Upper lobe of left lung (tissue), 6 donors: ENCODE measurements at places on chromosomes 7 and 10. TPM values are rescaled to one million over a fixed set of nuclear protein-coding genes. Genes with fewer than 3 reads are reported as not detected.

DNA sequence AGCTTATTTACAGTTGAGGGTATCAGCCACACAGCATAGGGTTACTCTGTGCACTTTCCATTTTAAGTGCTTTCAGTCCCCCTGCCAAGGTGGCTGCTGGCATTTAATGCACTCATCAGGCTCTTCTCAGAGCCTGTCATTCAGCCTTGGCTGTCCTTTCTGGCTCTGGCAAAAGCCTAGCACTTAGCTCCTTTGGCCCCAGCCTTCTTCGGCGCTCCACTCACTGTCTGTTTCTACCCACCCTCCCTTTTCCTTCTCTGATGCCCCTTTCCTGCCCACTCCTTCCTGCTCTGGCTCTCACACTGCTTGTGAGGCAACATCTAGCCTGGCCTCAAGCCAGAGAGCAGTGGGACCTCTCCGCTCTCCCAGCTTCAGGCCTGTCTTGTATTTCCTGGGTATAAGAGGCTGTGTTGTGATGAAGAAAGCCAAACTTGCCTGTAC lies 60.2 kb downstream of the WIPF3 start:
- DNase-seq: no peak
- no peaks in the 10 kb centered on the region for H3K27me3 ChIP-seq
- H3K4me3 ChIP-seq: no peak overlapping the region
- H3K36me3 ChIP-seq: no peaks in the 10 kb centered on the region

TRIM50 gene
- 0.13 TPM for total RNA-seq

- no peaks in the 10 kb centered on the region for H3K27me3 ChIP-seq
- no peaks in the 10 kb centered on the region for H3K36me3 ChIP-seq
- no peak overlapping the region for H3K27ac ChIP-seq
- DNase-seq: no peak
Measured at GRCh38 chr7:119545118-119545517, 727.9 kb upstream of the KCND2 start.

- no peak for DNase-seq
- H3K4me1 ChIP-seq: no peaks in the 10 kb centered on the region
- H3K27ac ChIP-seq: no peak overlapping the region
- no peaks in the 10 kb centered on the region for H3K27me3 ChIP-seq
- no peaks in the 10 kb centered on the region for H3K36me3 ChIP-seq
Measured at GRCh38 chr10:52106899-52107298, 207.2 kb upstream of the DKK1 start.

EFCAB10 gene
- total RNA-seq: 26.2 TPM

GRCh38 chr10:11317936-11318670 lies 293.3 kb downstream of the USP6NL start:
- no peaks in the 10 kb centered on the region for H3K4me1 ChIP-seq
- no peak for DNase-seq

DNA sequence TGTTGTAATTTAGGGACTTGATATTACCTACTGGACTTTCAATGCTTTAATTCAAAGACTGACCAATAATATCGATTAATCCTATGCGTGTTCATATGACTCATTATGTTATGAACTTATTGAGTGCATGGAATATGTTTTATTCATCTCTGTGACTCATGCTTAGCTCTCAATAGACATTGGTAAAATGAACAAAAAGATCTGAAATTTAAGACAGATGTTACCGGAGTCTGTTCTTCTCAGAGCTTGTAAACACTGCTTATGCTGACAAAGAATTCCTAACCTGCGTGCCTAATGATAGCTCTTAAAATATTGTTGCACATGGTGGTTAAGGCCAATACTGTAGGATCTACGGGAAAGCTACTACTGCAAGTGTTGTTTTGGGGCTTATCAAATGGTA lies 131.5 kb upstream of the ACBD5 start:
- H3K4me1 ChIP-seq: no peaks in the 10 kb centered on the region
- no peak overlapping the region for H3K4me3 ChIP-seq
- no peaks in the 10 kb centered on the region for H3K27me3 ChIP-seq
- H3K36me3 ChIP-seq: no peaks in the 10 kb centered on the region
- DNase-seq: no peak
- H3K27ac ChIP-seq: no peak overlapping the region

ANKRD1 gene
- 46.6 TPM for total RNA-seq

DNA sequence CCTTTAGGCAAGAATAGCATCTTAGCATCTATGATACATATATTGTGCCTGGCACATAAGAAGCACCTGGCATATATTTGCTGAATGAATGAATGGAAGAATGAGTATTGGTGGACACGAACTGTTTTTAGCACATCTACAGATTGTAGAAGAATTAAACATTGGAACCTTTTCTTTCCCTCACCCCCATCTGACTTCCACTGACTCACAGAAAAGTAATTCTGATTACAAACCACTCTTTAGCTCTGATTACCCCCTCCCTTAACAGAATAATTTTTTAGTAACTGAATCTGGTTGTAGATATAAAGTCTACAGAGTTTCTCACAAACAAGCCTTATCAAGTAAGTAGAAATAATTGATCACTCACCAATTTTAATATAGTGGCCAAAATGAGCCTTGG lies 31.9 kb downstream of the SLC26A4 start:
- no peak for DNase-seq
- no peak overlapping the region for H3K4me3 ChIP-seq
- no peaks in the 10 kb centered on the region for H3K36me3 ChIP-seq
- no peaks in the 10 kb centered on the region for H3K4me1 ChIP-seq

DNA sequence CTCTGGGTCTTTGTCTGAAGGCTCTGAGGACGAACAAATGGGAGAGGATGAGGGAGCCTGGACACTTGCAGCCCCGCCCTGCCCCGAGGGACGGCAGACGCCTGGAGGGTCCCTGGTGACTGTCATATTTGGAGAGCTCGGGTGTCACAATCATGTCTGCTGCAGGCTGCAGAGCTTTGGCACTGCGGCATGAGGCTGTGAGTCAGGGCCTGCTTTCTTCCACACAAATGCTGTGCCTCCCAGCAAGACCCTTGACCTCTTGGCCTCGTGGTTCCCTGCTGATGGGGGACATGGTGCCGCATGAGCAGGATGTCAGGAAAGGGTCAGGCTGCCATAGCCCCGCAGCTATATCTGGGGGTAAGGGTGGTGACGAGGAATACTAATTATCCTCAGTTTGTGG lies 64.9 kb upstream of the PPIF start:
- H3K36me3 ChIP-seq: peaks cover 62% of the 10 kb centered on the region
- H3K4me3 ChIP-seq: no peak overlapping the region
- no peak overlapping the region for H3K27ac ChIP-seq
- no peak for DNase-seq

RPA3 gene
- total RNA-seq: 17.8 TPM

GRCh38 chr10:132101529-132101928 lies 35.8 kb downstream of the JAKMIP3 start:
- no peak overlapping the region for H3K4me3 ChIP-seq
- DNase-seq: no peak
- no peak overlapping the region for H3K27ac ChIP-seq
- no peaks in the 10 kb centered on the region for H3K36me3 ChIP-seq

DNA sequence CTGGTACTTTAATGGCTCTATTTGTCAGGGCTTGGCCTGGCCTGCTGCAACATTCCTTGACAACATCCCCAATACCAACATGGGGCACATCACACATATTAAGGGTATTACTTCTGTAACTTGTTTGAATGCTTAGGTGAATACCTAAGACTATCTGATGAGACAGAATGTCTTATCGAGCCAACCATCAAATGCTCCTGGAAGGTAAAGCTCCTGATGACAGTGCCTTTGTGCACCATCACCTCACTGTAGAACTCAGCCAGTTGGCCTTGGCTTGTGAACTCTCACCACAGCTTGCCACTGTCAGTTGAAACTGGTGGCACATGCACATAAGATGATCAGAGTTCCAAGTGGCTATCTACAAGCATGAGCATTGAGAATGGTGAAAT lies 3.7 kb upstream of the MYO1G start:
- no peaks in the 10 kb centered on the region for H3K27me3 ChIP-seq
- no peak for DNase-seq
- no peak overlapping the region for H3K27ac ChIP-seq
- peaks cover 67% of the 10 kb centered on the region for H3K4me1 ChIP-seq
- no peak overlapping the region for H3K4me3 ChIP-seq

- H3K4me1 ChIP-seq: peaks cover 30% of the 10 kb centered on the region
- no peak overlapping the region for H3K4me3 ChIP-seq
- no peaks in the 10 kb centered on the region for H3K36me3 ChIP-seq
- no peak for DNase-seq
Measured at GRCh38 chr10:110394898-110395297, 90.2 kb upstream of the SMNDC1 start.

DNA sequence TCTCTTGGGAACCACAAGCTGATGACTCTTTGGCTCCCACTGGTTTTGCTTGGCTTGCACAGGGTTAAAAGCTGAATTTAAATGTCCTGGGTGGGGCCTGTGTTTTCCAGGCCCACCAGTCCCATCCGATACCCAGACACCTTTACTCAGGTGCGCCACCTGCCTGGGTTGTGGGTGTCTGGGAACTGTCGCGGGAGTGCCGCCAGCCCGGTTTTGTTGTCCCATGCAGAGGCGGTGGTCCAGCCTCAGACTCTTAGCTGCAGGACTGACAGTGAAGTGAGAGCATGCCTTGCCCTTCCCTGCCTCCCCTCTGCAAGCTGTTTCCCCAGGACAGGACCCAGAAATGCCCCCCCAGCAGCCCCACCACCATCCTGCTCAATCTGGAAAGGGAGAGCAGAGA lies 255.6 kb upstream of the ZNF32 start:
- no peaks in the 10 kb centered on the region for H3K27me3 ChIP-seq
- H3K4me3 ChIP-seq: no peak overlapping the region
- H3K27ac ChIP-seq: no peak overlapping the region
- peaks cover under 1% of the 10 kb centered on the region for H3K4me1 ChIP-seq
- no peaks in the 10 kb centered on the region for H3K36me3 ChIP-seq

KCNH2 gene
- 2.3 TPM for total RNA-seq

DNA sequence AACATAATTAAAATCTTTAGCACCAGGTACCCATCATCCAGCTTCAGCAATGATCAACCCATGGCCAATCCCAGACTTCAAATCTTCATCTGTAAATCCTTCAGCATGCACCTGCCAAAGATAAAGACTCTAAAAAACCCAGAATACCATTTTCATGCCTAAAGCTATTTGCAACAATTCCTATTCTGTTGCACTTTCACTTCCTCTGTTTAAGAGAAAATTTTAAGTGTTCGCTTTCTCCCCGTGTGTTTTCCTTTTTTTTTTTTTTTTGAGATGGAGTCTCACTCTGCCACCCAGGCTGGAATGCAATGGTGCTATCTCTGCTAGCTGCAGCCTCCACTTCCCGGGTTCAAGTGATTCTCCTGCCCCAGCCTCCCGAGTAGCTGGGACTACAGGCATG lies 31.8 kb upstream of the HTR5A start:
- H3K27ac ChIP-seq: no peak overlapping the region
- no peaks in the 10 kb centered on the region for H3K4me1 ChIP-seq
- no peaks in the 10 kb centered on the region for H3K36me3 ChIP-seq
- no peaks in the 10 kb centered on the region for H3K27me3 ChIP-seq
- DNase-seq: no peak

ANKRD30A gene
- not detected for total RNA-seq

DNA sequence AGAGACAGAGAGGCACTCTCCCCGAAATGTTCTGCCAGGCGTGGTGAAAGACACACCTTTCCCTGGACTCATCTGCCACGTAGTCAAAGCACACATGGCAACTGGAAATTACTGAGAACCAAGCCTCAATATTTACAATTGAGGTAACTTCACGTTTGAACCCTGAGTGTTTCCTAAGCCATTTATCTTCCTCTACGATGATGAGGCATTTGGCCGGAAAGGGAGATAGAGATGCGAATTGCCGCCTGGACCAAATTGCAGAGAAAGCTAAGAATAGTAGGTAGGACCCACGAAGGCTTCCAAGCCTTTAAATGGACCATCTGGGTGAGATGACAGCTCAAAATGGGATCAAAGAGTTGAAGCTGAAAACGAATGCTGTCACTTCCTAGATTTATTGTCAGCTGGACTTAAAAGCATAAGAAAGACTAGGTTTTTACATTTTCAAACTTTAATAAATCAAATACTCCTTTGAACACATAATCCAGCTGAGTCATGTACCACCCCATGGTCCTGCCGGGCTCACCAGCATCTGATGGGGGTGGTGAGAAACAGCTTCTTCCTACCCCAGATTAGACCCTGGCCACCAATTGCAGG lies 135.6 kb upstream of the LYZL2 start:
- no peaks in the 10 kb centered on the region for H3K36me3 ChIP-seq
- no peak overlapping the region for H3K4me3 ChIP-seq
- no peaks in the 10 kb centered on the region for H3K4me1 ChIP-seq
- no peak overlapping the region for H3K27ac ChIP-seq
- no peak for DNase-seq
- no peaks in the 10 kb centered on the region for H3K27me3 ChIP-seq

GRCh38 chr10:110643653-110644597 lies at the start of gene RBM20:
Gene RBM20, plus strand, starts transcription at chr10:110644336. Its CDS starts 119 bp downstream, at chr10:110644455.
- no peaks in the 10 kb centered on the region for H3K36me3 ChIP-seq

- H3K4me3 ChIP-seq: no peak overlapping the region
- H3K4me1 ChIP-seq: no peaks in the 10 kb centered on the region
- H3K36me3 ChIP-seq: no peaks in the 10 kb centered on the region
- DNase-seq: no peak
Measured at GRCh38 chr10:112793202-112793921, 156.7 kb upstream of the TCF7L2 start.

RSPH10B2 gene
- 20.1 TPM for total RNA-seq

- H3K27me3 ChIP-seq: no peaks in the 10 kb centered on the region
- DNase-seq: no peak
- no peaks in the 10 kb centered on the region for H3K36me3 ChIP-seq
- H3K4me1 ChIP-seq: no peaks in the 10 kb centered on the region
- H3K27ac ChIP-seq: no peak overlapping the region
Measured at GRCh38 chr10:64798297-64798696, 1277.1 kb downstream of the REEP3 start.

GRCh38 chr10:43380610-43381222 lies 9.3 kb downstream of the FXYD4 start:
- no peak for DNase-seq
- H3K36me3 ChIP-seq: no peaks in the 10 kb centered on the region

SUN3 gene
- total RNA-seq: not detected

DNA sequence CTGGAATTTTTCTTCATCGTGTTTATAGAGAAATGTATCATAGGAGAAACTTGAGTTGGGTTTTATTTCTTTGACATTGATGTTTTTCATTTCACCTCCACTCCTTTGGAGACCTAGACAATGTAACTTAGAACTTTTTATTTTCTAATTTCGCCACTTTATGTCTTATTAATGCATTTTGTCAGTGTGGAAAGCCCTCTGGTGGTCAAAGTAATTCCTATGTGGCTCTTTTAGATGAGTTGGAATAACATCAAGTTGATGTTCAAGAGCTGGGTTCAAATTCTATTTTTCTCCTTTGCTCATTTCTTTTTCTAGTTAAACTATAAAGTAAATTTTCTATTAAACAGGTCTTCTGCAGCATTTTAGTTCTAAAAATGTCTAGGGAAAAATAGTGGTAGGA lies 478.6 kb downstream of the LRMDA start:
- no peak for DNase-seq
- H3K27ac ChIP-seq: no peak overlapping the region
- no peaks in the 10 kb centered on the region for H3K27me3 ChIP-seq
- H3K4me3 ChIP-seq: no peak overlapping the region
- H3K36me3 ChIP-seq: no peaks in the 10 kb centered on the region
